Sigmoid colon (tissue), 7 donors: ENCODE measurements at places on chromosomes 7 and 10. TPM values are rescaled to one million over a fixed set of nuclear protein-coding genes. Genes with fewer than 3 reads are reported as not detected.

The NUDT13 gene
- total RNA-seq, result 3.7 TPM

GRCh38 chr10:34866848-34867247, 51.8 kb upstream of the PARD3 start:
- DNase-seq, result no peak

- DNase-seq, result no peak
These were observed 36.0 kb downstream of the SFMBT2 start for GRCh38 chr10:7374795-7375194.

DNA sequence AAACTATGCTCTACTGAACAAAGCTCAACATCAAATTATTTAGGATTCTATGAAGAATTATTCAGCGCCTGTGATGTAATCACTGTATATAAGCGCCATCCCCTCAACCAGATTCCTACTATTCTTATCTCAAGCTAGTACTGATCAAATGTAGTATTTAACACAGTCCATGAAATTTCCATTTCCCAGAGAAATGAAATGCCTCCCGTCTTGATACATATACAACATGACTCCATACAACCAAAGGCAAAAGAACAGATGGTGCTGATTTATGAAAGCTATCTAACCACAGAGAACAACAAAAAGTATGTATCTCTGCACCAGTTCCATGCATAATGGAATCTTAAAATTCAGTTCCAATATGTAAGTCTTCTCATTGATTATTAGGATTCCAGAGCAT, 406.1 kb downstream of the PARD3 start:
- no peak for DNase-seq

DNA sequence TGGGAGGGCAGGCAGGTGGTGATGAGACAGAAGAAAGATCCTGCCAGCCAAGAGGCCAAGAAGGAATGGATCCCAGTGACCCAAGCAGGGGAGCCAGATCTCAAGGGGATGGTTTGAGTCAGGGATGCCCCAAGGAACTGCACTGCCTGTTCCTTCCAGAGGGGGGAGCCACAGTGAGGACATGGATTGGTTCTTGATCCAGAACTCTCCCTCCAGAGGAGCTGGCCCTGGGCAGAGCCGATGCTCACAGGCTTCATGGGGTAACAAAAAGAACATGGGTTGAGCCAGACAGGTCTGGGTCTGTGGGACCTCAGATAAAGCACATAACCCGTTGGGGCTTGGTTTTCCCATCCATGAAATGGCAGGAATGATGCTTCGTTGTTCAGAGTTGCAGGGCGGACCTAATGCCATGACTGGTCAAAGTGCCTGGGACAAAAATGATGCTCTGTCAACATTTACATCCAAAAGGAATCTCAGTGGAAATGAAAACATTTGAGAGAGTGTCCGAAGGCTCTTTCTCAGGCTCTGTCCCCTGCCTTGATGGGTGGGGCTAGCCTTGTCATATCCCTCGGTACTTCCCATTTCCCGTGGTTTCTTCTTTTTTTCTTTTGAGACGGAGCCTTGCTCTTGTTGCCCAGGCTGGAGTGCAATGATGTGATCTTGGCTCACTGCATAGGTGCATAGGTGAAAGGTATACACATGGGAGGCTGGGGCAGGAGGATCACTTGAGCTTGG, 4.7 kb upstream of the DENND2A start:
- DNase-seq, result peak; percentile 50

DNA sequence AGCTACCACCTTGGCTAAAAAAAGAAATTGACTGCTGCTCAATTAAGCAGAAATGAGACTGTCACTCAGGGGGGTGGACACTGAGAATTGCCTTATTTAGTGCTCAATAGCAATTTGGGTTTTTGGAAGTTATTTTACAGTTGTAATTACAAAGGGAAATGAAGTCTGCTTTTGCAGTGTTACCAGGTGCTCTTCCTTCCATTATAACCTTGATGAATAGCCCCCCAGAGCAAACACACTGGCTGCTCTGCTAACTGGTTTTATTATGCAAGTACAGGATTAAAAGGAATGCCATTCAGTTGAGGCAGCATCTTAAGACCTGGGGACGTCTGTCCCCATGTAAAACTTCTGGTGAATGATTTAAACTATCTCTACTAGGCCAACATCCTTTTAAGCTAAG, 191.0 kb downstream of the EVX1 start:
- no peak for DNase-seq

- no peak for DNase-seq
These were observed 382.6 kb downstream of the LRMDA start for GRCh38 chr10:75814014-75814413.

DNA sequence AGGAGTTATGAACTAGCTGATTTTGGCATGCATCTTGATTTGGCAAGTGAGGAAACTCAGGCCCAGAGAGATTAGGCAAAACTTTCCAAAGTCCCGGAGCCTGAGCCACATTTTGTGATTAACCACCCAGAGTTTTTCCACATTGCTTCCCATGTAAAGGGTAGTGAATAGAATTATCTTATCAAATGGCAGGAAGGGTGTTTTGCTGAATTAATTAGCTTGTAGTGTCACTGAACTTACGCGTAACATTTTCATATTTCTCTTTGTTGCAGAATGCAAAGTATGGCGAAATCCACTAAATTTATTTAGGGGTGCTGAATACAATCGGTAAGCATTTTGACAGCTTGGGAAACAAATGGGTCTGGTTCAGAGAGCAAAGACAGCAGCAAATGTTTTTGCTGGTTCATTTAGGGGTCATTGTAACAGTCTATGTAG, 176.2 kb downstream of the ST7 start:
- no peak for DNase-seq

DNA sequence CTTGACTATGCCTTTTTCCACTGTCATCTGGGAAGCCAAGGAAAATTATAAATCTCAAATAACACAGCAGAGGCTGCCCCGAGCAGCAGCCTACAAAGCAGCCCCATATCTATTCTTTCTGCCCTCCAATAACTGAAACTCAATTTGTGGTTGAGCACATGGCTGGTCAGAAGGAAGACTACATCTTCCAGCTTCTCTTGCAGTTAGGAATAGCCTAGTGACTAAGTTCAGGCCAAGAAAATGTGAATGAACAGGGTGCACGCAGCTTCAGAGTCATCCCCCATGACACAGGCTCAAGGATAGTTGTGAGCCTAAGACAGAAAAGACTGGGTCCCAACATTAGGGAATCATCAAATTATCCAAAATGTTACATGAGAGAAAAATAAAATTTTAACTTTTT, 42.3 kb downstream of the CHCHD3 start:
- no peak for DNase-seq

DNA sequence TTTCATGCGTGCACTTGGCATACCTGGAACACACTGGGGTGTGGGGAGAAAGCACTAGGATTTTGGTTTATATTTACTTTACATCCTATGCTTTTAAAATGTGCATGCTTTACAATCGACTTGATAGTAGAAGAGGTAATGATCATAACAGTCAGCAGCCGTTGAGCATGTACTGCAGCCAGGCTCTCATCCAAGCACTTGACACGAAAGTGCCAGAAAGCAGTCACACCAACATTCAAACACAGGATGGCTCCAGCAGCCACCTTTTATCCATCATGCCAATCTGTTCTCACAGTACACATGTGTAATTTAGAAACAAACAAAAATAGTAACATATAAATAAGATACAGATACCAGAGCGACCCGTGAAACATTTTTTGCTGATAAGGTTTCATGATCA, 1.2 kb upstream of the FAM241B start:
- no peak for DNase-seq

DNA sequence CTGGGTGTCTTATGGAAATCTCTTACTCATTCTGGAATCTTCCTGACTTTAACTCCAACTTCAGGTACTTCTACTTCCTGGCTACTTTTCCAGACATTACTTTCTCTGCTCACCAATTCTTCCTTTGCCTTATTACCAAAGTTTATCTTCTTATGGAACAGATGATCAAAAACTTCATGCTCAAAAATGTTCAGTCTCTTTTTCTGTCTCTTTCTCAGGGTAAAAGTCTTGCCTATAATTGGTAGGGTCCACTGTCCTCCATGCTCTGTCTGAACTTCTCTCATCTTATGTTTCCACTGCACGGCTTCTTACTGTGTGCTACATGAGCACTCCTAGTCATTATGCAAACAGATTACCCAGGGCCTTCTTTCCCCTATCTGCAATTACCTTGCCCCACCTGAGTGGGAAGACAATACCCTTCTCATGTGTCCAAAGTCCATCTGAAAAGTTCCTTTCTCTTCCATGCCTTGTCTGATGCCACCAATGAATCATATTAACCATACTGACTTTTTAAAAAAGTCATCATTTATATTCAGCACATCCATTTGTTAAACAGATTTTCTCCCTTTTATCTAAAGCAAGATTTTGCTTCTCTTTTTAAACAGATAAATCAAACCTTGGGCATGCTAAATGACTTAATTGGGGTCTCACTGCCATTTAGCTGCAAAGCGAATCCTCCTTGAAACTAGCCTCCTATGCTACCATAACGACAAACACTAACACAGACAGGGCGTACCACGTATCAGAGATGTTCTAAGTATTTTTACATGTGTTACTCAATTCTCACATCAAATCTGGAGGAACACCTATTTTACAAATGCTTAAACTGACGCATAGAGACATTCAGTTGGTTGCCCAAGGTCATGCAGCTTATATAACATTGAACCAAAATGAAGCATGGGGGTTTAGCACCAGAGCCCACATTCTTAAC, 48.8 kb downstream of the SEMA3C start:
- DNase-seq, result no peak

- no peak for DNase-seq
These were observed 21.5 kb downstream of the LMOD2 start for GRCh38 chr7:123677061-123677715.

GRCh38 chr7:74405899-74406512, 47.7 kb upstream of the GTF2IRD1 start:
- peak; percentile 36 for DNase-seq

GRCh38 chr7:11650500-11650899, 181.5 kb downstream of the THSD7A start:
- no peak for DNase-seq

GRCh38 chr10:72173619-72174296, 42.1 kb upstream of the ANAPC16 start:
- DNase-seq, result no peak

DNA sequence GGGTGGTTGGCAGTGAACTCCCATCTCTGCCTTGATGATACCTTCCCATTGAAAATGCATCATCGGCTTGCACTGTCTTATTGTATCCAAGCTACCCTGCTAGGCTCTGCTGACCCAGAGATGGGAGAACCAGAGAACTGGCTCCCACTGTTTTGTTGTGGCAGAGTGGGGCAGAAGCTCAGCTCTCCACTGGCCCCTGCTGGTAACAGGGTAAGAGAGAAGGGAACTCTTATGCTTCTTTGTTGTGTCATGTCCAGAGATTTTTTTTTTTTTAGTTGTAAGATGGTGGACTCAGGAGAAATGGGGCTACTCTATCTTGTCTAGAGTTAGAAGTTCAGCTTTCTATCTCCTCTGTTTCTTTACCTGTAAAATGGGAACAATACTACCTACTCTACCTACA, 100.5 kb upstream of the SDK1 start:
- peak; percentile 43 for DNase-seq

DNA sequence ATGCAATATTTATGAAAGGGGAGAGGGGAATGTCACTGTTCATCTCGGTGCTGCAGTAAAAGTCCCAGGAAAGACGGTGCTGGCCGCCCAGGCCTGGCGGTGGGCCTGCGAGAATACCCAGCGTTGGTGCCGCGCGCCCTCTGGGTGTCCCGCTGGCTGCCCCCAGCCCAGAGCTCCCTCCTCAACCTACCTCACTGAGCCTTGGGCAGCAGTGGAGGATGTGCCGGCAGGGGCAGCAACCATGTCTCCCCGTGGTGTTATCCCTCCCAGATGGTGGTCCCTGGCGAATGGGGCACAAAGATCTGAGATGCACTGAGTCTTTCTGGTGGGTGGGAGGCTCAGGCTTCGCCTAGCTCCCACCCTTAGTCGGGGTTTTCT, 9.5 kb upstream of the TLX1 start:
- DNase-seq, result no peak

GRCh38 chr7:80584778-80585177, 53.7 kb upstream of the CD36 start:
- DNase-seq, result no peak

- DNase-seq, result no peak
These were observed 376.9 kb downstream of the PHTF2 start for GRCh38 chr7:78175330-78176100.

GRCh38 chr7:130960208-130960988, 226.4 kb upstream of the KLF14 start:
- no peak for DNase-seq

- DNase-seq, result no peak
These were observed 72.7 kb downstream of the TMEM130 start for GRCh38 chr7:98797150-98797549.

- DNase-seq, result no peak
These were observed 256.6 kb downstream of the PTEN start for GRCh38 chr10:88120075-88120474.

DNA sequence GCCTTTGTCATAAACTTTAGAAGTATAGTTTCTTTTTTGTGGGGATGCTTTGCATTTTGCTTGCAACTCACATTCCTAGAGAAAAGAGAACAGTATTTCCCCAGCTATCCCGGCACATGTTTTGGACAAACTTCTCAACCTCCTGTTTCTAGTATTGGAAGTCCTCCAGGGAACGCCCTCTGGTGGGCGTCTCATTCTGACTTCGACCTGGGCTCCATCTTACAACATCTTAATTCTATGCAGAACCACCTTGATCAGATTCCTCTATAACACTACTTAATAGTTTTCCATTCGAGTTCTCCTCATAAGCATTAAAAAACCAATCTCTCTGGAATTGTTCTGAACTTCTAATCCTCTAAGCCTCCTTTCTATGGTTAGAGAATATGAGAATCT, 139.5 kb upstream of the FZD8 start:
- DNase-seq, result no peak

GRCh38 chr10:110508806-110509544, 11.3 kb downstream of the DUSP5 start:
- DNase-seq, result peak; percentile 67

- no peak for DNase-seq
These were observed at the start of gene MBL2 for GRCh38 chr10:52772623-52773022. MBL2 (minus strand) TSS chr10:52772784; CDS start chr10:52771635, 1,149 bp downstream.

GRCh38 chr7:56188376-56188775, 72.2 kb upstream of the NUPR2 start:
- DNase-seq, result no peak

The TFR2 gene
- total RNA-seq, result not detected

GRCh38 chr10:75058161-75058560, 53.3 kb upstream of the SAMD8 start:
- DNase-seq, result no peak

- DNase-seq, result peak; percentile 73
These were observed 24.7 kb upstream of the AMZ1 start for GRCh38 chr7:2663121-2663886.

The WNT2 gene
- 0.27 TPM for total RNA-seq

- peak; percentile 21 for DNase-seq
These were observed 8.3 kb upstream of the BCL7B start for GRCh38 chr7:73565675-73566340.

GRCh38 chr7:134882481-134882880, 103.0 kb downstream of the CALD1 start:
- no peak for DNase-seq

GRCh38 chr10:118914629-118915028, 114.9 kb upstream of the NANOS1 start:
- DNase-seq, result no peak
